CD4-positive, alpha-beta memory T cell (primary cell): ENCODE measurements at places on chromosomes 6 and 20. TPM values are rescaled to one million over a fixed set of nuclear protein-coding genes. Genes with fewer than 3 reads are reported as not detected.

DNA sequence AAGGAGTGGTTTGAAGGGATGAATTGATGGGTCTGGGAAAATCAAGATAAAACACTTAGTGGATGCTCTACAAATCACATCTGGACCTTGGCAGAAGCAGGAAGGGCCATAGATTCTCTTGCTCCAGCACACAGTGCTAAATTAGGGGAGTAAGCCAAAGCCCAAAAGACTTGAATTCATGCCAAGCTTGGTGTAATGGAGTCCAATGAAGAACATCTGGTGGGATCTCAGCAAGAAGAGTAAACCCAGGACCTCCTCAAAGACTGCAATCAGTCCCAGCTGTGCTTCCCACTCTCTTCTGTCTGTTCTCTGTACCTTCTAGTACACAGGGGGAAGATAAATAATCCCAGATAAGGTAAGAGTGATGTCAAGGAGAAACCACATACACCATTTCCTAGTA, 683.4 kb downstream of the RNF144B start:
- DNase-seq: no peak

GRCh38 chr6:170091000-170091638, 199.8 kb downstream of the DLL1 start:
- H3K27me3 ChIP-seq: no peaks in the 10 kb centered on the region
- H3K4me1 ChIP-seq: peaks cover 25% of the 10 kb centered on the region

DNA sequence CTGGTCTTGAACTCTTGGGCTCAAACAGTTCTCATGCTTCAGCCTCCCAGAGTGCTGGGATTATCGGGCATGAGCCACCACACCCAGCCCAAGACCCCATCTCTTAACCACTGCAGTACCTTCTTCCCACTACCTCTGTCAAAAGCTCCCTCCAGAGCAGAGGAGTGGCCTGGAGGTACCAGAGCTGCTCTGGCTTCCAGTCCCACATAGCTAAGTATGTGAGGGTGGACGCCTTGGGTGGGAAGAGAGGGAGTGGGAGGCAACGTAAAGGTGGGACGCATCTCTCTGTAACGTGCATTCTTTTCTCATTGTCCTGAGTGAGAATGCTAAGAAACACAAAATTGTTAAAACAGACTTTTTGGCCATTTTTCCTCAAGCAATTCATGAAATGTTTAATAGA, 24.5 kb downstream of the TM9SF4 start:
- no peak overlapping the region for H3K27ac ChIP-seq
- no peak overlapping the region for H3K4me3 ChIP-seq
- no peaks in the 10 kb centered on the region for H3K4me1 ChIP-seq
- DNase-seq: no peak
- H3K27me3 ChIP-seq: no peaks in the 10 kb centered on the region

- H3K27me3 ChIP-seq: no peaks in the 10 kb centered on the region
- H3K36me3 ChIP-seq: no peaks in the 10 kb centered on the region
- DNase-seq: no peak
Observed at GRCh38 chr6:25016014-25016720, 80.4 kb upstream of the RIPOR2 start.

The NOX3 gene
- total RNA-seq: not detected

The ANKRD66 gene
- not detected for total RNA-seq
